ENCODE measurements at places on chromosomes 1 and 21. TPM values are rescaled to one million over a fixed set of nuclear protein-coding genes. Genes with fewer than 3 reads are reported as not detected.

DNA sequence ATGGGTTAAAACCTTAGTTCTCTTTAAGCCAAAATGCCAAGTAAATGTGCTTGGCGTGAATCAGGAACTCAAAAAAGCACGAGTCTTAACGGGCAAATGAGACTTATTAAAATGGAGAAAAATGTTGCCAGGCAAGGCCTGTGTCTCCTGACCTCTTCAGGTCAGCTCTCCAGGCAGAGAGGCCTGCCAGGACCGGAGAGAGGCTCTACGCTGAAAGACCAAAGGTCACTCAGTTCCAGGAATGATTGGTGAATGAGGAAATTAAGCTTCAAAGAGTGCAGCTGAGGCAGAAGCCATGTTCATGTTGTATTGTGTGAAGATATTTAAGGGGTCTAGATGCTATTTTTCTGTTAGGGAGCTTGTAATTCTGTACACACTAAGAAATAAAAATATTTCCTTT lies 66.6 kb downstream of the SPAG17 start:
- no peak for DNase-seq

- DNase-seq: peak; percentile 52
Observed at GRCh38 chr1:109547463-109548320, 723 bp upstream of the GNAI3 start.

GRCh38 chr1:187655104-187655503 lies 826.4 kb downstream of the PLA2G4A start:
- no peak for DNase-seq

- no peak for DNase-seq
Observed at GRCh38 chr1:67939942-67940341, 106.7 kb upstream of the GNG12 start.

DNA sequence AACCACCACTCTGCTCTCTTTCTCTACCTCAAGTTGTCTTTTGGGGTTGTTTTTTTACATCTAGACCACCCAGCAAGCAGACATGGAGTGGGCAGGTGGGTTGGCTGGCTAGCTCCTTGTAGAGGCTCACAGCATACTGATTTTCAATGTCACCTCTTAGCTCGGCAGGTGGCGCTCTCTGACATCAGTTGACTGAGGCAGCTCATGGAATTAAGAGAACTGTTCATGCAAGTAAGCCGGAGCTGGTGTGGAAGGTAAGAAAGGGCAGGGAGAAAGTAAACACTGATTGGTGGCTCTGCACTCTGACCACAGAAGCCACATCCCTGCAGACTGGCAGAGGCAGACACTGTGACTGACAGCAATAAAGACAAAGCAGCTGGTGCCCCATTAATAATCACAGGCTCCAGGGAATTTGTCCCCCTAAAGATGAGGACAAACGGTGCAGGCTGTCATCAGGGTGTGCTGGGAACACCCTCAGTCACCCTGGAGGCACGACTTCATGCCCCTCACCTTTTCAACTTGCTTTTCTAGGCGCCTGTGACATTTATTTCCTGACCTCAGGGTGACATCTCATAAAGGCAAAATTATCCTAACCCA lies 226.8 kb downstream of the LMX1A start:
- DNase-seq: peak; percentile 69

DNA sequence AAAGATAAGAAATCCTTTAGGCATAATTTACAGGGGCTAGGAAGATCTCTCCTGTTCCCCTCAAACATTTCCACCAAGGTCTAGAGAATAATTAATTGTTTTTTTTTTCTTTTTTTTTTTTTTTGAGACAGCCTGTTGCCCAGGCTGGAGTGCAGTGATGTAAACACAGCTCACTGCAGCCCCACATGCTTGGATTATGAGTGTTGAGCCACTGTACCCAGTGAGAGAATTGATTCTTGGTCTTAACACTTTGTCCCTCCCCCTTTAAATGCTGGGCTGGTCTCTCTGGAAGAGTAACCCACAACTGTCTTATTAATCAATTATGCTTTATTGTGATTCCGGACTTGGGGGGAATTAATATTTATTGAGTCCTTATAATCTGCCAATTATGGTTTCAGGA lies 33.4 kb downstream of the ATF3 start:
- DNase-seq: no peak

GRCh38 chr1:224745924-224746323 lies 129.8 kb downstream of the CNIH3 start:
- peak; percentile 16 for DNase-seq

DNA sequence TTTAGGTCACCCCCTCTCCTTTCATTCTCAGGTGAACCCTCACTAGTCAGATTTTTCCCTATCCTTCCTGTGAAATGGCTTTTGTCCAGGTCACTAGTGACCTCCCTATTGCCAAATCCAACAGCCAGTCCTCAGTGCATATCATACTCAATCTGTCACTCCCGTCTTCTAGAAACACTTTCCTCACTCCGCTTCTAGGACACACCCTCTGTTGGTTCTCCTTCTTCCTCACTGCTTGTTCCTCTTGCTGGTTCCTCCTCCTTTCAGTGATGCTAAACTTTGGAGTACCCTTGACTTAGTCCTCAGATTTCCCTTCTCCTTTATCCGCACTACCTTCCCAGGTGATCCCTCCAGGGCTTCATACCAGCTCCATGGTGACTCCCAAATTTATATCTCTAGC lies 94.3 kb downstream of the RNF220 start:
- DNase-seq: no peak

DNA sequence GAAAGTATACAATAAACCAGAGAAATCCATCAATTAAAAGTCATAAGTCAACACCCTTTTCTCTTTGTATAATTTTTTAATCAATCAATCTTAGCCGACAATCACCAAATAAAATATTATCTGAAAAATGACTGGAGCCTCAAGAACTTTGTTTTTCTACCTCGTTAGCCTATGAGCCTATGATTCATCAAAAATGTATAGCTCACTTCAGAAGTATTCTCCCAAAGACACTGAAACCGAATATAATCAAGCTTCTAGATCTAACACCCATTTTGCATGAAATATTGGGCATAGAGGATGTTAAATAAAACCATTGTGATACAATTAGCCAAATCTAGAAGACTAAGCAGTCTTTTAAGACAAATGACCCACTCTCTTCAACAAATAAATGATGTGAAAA lies 17.8 kb upstream of the RSBN1 start:
- DNase-seq: no peak

GRCh38 chr1:114173680-114174079 lies 20.0 kb upstream of the SYT6 start:
- DNase-seq: no peak

DNA sequence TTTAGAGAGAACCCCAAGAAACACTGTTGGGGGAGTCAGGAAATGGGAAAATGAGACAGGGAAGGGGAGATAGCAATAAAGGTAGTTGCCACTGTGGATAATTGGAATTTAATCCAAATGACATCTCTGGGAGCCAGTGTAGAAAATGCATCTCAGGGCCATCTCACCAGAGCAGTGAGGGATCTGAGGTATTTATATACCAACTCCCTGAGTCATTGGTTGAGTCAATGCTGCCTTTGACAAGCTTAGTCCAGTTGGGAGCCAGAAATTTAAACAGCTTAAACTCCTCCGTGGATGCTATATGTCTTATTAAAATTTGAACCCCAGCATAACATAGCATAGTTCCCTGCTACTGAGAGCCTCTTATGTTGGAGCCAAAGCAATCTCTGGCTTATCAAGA lies 140.3 kb downstream of the SLC30A10 start:
- DNase-seq: no peak

DNA sequence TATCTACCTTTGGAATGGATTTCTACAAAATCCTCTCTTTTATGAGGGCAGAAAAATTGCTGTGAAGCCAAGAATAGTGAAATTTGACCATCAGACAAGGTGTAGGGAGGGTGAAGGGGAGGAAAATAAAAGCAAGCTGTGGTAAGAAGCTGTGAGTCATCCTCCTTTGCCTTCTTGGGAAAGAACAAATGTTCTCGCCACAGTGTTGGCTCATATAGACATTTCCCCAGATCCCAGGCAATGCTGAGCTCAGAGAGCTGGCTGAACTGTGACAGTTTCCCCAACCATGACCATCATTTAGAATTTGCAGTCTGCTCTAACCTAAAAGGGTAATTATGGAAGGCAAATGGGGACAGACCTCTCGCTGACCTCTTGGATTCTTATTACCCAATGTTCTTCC lies 235.4 kb downstream of the PBX1 start:
- DNase-seq: no peak

GRCh38 chr1:70487910-70488665 lies 77.0 kb downstream of the CTH start:
- DNase-seq: peak; percentile 38

Gene LENEP
- 0.79 TPM for total RNA-seq

Gene SHE
- 0.04 TPM for total RNA-seq

Gene SSU72
- 123 TPM for total RNA-seq

Gene FAAH
- 5.3 TPM for total RNA-seq

Gene CADM3
- total RNA-seq: not detected

Gene SPRR5
- not detected for total RNA-seq
